ELR (cell line): ENCODE measurements at places on chromosomes 1 and 21.

- no peak for DNase-seq
Measured at GRCh38 chr1:192235127-192235526, 76.9 kb downstream of the RGS18 start.

DNA sequence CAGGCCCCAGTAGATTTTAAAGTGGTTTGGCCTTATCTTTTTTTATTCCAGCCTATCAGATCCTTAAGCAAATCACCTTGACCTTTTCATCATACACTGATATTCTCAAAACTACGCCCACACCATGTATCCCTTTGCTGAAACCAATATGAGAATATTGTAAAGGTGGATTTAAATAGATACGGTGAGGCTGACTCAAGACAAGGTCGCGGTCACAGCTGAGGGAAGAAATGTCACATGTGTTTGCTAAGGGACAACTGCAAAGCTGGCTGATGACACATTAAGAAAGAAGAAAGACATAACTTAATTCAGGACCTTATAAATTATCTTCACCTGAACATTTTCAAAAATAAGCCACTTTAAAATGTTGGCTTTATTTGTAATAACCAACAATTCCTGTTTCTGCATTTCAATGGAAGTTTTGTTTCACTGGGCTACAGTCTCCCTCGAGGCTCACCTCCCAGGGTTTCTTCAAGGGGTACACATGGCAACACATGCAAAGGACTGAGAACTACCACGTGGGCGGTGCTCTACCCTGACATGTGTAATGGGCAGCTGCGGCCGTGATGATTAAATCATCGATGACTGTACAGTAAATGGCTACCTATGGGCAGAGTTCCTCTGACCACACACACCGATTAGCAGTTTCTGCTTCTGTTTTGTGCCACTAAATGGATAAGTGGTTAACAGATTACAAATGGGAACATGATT is 189.5 kb downstream of the SIPA1L2 start:
- peak; percentile 13 for DNase-seq

DNA sequence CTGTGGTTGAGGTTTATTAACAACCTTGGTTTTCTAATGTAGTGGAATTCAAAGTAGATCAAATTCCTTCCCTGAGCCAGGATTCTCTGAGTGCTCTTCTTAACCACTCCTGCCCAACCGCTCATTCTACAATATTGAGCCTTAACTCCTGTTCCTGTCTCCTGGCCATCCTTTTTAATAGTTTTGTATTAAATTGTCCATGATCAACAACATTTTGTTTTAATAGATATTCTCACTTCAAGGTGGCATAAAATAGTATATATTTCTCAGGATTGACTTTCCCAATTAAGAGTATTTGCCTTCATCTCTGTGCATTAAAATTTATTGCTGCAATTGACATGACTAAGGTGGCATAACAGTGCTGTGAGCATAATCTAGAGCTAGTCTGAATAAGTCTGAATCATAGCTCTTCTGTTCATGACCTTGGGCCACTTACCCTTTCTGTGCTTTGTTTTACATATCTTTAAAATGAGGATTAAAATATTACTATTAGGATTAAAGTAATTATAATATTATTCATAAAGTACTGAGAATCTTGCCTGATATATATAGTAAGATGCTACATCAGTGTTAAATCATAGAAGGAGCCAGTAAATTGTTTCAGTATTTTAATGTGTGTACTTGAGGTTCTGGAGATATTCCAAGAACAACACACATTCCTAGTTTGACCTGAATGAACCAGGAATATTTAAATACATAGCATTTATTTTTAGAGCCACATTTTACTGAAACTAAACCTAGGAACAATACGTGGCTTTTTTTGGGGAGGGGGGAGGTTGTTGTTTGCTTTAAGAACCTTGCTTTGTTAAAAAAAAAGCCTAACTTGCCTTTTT is 76.4 kb downstream of the ADGRL2 start:
- DNase-seq, result peak; percentile 33

DNA sequence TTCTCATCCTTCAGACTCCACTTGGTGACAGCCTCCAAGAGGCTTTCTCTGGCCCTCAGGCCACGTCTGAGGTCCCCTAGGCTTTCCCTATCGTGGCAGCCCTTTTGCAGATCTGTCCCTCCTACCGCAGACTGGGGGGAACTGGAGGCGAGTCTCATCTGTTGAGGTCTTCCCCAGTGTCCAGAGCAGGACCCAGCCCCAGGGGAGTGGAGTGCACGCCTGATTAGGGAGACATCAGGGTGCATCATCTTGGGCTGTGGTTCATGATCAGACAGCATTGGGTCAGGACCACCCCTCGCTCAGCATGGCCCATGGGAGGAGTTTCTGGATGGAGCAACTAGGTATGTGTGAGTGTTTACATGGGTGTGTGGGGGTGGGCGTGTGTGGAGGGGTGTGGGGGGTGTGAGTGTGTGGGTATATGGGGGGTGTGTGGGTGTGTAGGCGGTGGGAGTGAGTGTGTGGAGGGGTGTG is 8.5 kb upstream of the MATN1 start:
- no peak for DNase-seq

- DNase-seq, result no peak
Measured at GRCh38 chr1:169894424-169895145, 889 bp upstream of the SCYL3 start.

DNA sequence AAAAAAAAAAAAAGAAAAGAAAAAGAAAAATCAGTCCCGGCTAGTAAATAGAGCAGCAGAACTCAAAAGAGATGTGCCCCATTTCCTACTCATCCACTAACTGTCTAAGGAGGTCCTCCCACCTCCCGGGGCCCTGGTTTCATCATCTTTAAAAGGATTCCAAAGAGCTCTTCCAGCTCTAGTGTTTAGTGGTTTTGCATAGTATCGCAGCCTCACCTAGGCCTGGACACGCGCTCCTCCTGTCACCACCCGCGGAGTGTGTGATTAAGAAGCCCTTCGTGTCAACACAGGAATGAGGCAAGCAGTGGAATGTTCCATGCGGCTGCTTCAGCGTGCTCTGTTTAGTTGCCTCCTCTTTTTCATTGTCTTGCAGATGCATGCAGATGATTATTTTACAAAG is 49.0 kb downstream of the LBR start:
- DNase-seq, result peak; percentile 26

DNA sequence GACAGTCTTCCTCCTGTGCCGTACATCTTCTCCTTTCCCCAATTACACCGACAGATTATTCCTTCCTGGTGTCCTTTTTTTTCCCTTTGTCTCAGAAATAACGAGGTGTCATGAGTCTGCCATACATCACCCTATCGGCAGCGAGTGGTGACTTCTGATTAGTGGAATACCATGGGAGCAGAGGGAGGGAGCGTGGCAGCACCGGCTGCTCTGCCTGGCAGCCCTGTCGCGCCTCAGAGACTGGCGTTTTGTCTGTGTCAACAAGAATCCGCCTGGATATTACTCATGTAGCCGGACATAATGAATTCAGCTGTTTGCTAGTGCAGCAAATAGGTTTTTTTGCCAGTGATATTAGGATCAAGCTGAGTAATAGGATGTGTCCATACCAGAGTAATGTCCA is 51.8 kb downstream of the UTP25 start:
- DNase-seq, result peak; percentile 57

- no peak for DNase-seq
Measured at GRCh38 chr1:2845869-2846268, 44.4 kb upstream of the TTC34 start.

DNA sequence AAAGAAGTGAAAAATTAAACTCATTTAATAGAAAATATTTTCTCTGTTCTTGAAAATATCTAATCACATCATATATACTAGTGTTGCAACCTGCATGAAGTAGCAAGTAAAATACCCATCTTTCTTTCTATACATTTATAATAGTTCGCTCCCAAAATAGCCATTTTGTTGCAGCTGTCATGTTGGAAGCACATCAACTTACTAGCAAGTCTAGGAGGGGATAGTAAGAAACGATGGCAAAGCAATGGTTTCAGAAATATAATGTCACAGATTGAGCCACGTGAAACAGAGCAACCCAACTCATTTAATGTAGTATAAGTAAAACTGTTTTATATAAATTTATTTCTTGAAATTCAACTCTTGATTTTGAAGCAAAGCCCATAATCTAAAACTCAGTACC is 521.8 kb downstream of the LRRIQ3 start:
- no peak for DNase-seq

DNA sequence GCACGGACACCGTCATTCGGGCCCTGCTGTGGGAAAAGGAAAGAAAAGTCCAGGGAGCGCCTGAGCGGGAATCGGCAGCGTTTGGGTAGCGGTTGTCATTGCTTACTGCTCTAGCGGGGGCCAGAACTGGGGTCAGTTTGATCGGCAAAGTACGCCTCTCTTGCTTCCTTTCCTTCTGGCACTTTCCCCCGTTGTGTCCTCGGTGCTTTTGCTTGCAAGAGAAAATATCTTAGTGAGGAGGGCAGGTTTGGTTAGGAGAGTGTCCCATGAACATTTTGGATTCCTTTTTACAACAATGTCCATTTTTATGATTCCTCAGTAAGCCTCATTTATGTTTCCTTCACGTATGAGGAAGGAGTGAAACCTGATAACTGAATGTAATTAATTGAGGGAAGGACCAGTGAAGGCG is 670 bp downstream of the ST3GAL3 start:
- DNase-seq, result no peak

GRCh38 chr1:27489501-27489972 is 430 bp downstream of the WASF2 start:
- DNase-seq, result peak; percentile 46

GRCh38 chr1:241934201-241934848 is 23.2 kb upstream of the BECN2 start:
- peak; percentile 58 for DNase-seq

DNA sequence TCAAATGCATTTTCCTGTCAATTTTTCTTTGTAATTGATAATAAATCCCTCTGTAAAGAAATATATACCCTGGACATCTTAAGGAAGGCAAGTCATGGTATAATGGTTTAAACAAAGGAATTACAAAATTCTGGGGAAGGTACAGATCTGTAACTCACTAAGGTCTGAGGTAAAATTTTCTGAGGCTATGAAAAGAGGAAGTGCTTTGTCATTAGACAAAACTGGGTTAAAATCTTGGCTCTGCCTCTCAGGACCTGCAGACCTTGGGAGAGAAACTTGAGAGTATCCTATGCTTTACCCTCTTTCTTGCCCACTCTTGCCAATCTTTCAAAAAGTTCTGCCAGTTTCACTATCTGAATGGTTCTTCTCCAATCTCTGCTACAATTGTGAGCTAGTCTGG is 26.8 kb upstream of the BEND5 start:
- DNase-seq, result no peak

- DNase-seq, result peak; percentile 51
Measured at GRCh38 chr1:173507847-173508209, 30.7 kb downstream of the PRDX6 start.

DNA sequence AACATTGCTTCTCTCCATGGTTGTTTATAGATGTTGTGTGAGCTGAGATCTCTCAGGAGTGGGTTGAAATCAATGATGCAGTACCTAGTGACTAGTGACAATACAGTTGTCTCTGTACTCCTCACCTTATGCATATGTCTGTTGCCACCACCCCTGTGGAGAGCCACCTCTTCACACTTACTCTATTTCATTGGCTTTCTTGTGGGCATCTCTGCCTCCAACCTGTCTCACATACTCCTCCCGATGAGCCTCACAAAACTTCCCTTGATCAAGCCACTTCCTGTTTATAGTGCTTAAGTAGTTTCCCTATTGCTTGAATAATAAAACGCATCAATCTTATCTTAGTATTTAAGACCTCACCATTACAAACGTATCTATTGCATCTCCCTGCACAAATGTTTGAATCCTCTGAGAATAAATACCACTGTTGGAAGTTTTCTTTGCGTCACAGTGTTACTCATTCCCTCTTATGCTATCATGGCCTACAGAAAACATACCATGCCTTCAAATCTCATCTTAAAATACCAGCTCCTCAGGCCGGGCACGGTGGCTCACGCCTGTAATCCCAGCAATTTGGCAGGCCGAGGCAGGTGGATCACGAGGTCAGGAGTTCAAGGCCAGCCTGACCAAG is 54.7 kb upstream of the GREM2 start:
- no peak for DNase-seq

- DNase-seq, result peak; percentile 58
Measured at GRCh38 chr1:231420959-231421545, 1.0 kb downstream of the EGLN1 start.

GRCh38 chr1:154176337-154176736 is 15.6 kb downstream of the TPM3 start:
- DNase-seq, result peak; percentile 84

DNA sequence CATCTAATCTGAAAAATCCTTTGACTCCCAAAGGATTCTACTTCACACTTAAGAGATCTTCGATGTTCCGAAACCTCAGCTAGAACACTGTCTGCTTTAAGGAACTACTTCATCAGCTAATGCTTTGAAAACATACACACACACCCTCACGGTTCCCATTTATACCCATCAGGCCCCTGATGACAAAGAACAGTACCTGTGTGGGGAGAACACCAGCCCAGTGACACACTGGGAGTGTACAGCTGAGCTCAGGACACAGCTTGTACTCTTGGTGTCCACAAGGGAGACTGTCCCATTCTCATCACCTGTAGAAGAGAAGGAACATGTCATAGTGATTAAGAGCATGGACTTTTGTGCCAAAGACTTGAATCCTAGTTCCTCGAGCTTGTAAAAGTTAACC is 6.6 kb downstream of the WDR77 start:
- no peak for DNase-seq

- no peak for DNase-seq
Measured at GRCh38 chr1:156422602-156423091, 53.6 kb downstream of the RHBG start.

DNA sequence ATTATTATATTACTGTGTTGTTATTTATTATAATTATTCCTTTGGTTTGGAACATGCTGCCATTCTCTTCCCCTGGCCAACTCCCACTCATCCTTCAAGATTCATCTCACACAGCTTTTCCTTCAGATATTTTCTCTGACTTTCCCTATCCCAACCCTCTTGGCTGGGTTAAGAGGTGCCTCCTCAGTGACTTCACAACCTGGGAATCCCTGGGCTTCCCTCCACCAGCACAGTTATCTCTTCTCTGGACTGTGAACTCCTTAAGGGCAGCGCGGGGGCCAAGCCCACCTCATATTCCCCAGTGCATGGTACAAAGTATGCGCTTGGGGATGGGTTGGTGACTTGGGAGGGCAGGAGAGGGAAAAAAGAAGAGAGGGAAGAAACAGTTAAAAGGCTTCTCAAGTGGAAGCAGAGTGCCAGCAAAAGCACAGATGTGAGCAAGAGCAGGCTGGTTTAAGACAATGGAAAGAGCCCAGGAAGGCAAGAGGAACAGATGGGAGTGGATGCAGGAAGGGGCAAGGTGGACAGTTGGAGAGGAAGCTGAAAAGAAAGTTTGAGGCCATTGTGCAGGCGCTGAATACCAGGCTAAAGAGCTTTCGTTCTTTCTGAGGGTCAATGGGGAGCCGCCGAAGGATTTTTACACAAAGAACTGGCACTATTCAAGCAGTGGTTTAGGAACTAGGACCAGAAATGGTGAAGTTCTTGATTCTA is 132.3 kb downstream of the BEND5 start:
- no peak for DNase-seq

- no peak for DNase-seq
Measured at GRCh38 chr1:153929426-153929825, 6.7 kb upstream of the GATAD2B start.

- DNase-seq, result no peak
Measured at GRCh38 chr1:29549001-29549400, 312.7 kb downstream of the PTPRU start.
